ENCODE measurements at places on chromosomes 3 and 15.

DNA sequence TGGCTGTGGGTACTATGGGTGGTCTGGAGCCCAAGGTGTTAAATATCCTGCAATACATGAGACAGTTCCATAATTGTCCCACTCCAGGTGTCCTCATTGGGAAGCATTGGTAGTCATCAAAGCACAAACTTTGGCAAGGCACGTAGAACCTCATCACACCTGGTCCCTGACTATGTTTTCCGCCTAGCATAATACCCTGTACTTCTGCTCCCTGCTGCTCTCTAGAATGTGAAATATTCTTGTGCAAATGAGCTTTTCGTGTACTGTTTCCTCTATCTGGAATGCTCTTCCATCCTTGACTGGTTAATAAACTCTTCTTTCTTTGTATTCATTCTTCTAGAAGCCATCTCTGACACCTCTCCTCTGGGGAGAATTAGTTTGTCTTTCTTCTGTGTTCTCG, 103.2 kb downstream of the EBLN2 start:
- no peak for DNase-seq

GRCh38 chr3:49434731-49435130, 5.6 kb upstream of the NICN1 start:
- no peak for DNase-seq

GRCh38 chr15:57436961-57437360, 60.7 kb downstream of the CGNL1 start:
- DNase-seq, result no peak

DNA sequence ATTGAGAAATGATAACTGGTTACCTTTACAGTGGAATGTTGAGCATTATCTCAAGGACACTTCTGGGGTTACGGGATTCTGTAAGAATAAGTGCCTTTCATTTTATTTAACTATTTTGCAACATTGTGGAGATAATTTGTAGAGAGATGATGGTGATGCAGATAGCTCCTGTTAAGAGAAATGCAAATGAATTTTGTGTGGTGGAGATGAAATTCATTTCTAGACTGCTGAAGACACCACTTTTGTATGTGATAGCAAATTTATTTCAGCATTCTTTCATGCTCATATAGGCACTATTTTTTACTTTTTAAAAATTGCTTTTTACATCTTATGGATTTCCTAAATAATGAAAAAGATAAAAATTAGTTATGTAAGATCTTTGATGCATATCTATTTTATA, 463.3 kb upstream of the CBLB start:
- DNase-seq, result no peak

All from GM19239 (cell line).